ENCODE measurements at places on chromosomes 1 and 21. TPM values are rescaled to one million over a fixed set of nuclear protein-coding genes. Genes with fewer than 3 reads are reported as not detected.

DNA sequence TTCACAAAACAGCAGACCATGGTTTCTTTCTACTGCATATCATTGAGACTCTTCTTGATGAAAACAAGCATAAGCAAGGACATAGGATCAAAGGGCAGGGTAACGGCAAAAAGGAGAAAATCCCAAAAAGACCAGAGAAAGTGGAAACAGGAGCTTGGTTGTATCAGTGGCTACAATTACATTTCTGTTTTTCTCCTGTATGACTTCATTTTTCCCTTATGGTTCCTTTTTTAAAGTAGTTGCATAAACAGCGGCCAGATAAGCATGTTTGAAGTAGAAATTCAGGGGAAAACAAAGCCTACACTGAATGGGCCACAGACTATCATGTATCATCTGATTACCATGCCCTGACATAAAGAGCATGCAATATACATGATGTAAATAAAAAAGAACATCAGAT, 4.6 kb downstream of the EGLN1 start:
- DNase-seq, result no peak

GRCh38 chr1:69551476-69552324, 16.0 kb upstream of the LRRC7 start:
- DNase-seq, result no peak

- no peak for DNase-seq
Observed at GRCh38 chr21:36169470-36170128, 13.0 kb downstream of the DOP1B start.

- no peak for DNase-seq
Observed at GRCh38 chr1:207903053-207903452, 7.9 kb downstream of the CD34 start.

GRCh38 chr1:11362547-11363021, 89.6 kb downstream of the UBIAD1 start:
- no peak for DNase-seq

DNA sequence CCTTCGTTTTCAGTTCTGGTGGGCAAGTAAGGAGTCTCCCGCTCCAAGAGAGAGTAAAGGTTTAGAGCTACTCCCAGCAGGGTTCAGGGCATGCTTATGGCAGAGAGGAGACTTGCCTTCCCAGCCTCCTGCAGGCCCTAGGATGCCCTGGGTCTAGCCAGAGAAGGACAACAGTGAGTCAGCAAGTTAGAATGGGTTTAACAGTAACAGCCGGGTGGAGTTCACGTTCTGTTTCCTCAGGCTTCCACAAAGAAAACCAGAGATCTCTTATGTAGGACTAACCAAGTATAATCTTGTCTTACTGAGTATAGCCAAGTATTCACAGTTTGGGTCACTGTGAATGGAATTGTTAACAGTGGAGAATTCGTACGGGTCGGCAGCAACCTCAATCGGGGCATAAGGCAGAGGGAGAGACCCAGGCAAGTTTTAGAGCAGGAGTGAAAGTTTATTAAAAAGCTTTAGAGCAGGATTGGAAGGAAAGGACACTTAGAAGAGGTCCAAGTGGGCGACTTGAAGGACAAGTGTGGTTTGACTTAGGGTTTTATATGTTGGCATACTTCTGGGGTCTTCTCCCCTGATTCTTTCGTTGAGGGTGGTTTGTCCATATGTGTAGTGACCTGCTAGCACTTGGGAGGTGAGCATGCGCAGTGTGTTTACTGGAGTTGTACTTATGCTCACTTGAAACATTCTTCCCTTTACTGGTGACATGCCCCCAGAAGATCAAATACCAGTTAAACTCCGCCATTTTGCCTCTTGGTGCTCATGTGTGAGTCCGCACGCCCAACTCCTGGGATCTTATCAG, 4.5 kb downstream of the OVAAL start:
- DNase-seq, result no peak

DNA sequence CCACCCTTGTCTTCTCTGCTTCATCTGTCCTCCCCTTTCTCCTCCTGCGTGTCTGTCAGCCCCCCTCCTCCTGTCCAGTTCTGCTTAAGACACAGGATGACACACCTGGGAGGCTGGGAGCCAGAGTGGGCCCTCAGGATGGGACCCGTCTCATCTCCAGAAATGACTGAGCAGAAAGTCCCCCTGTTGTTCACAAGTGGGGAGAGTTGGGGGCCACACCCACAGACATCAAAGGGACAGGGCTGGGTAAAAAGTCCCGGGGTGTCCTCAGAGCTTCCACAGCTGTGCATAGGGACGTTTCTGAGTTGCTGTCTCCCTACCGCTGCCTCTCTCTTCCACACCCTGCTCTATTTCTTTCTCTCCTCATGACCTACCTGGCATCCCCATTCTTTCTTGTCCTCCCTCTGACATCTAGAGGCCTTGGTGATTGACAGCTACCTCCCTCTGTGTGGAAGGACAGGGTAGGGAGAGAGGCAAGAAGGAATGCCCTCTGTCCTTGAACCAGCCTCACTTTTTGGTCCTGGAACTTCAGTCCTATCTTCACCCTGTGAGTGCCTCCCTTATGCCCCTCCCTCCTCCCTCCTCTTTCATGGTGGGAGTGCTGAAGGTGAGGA, 19.5 kb upstream of the SH2D2A start:
- peak; percentile 81 for DNase-seq

DNA sequence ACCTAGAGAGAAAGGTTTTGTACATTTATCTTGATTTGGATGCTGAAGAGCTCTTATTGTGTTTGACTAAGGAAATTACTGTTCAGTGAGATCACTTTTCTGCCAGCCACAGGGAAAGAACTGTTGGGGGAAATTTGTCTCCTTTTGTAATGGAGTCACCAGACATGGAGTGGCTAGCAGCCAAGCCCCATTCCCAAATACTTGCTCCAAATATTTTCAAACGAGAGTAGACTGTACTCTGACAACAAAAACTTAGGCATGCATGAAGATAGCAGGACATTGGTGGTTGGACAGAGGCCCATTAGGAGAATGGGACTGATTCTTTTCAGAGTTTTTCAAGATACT, 21.1 kb downstream of the IPO9 start:
- DNase-seq, result no peak

DNA sequence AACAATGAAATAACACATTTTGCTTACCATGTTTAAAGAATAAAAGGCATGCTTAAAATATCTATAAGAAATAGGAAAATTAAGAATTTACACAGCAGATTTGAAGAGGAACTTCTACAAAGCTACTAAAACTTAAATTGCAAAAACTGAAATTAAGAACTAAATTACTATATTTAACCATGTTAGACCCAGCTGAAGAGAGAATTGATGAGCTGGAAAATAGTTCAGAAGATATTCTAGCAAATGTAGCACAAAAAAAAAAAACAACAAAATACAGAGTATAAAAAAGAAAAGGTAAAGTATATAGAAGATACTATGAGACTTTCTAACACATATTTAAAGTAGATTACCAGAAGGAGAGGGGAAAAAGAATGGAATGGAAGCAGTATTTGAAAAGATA, 82.8 kb upstream of the ST6GALNAC5 start:
- DNase-seq, result no peak

- DNase-seq, result no peak
Observed at GRCh38 chr1:91765293-91765692, 120.7 kb downstream of the TGFBR3 start.

DNA sequence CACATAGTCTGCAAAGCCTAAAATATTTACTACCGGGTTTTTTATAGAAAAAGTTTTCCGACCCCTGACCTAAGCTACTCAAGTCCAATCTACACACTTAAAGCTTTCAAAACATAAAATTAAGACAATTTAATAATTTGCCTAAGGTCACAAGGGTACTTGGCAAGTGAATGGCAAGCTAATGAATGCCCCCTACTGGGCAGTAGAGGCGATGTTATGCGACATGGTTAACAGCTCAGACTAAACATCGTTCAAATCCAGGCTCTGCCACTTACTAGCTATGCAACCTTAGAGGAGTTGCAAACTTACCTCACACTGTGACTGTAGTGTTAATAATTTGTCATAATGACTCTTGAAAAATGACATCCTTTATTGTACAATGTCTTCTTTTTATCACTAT, 317.2 kb upstream of the NFIA start:
- DNase-seq, result peak; percentile 12

DNA sequence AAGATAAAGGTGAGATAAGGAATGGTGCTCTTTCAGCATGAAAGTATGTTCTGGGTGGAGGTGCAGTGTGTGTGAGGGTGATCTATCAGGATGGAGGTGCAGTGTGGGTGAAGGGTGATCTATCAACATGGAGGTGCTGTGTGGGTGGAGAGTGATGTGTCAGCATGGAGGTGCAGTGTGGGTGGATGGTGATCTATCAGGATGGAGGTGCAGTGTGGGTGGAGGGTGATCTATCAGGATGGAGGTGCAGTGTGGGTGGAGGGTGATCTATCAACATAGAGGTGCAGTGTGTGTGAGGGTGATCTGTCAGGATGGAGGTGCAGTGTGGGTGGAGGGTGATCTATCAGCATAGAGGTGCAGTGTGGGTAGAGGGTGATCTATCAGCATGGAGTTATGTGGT, 12.3 kb upstream of the MAP10 start:
- DNase-seq, result no peak

GRCh38 chr1:59098655-59099054, 198.2 kb upstream of the FGGY start:
- DNase-seq, result no peak

- no peak for DNase-seq
Observed at GRCh38 chr1:31696242-31696641, 7.6 kb downstream of the COL16A1 start.

DNA sequence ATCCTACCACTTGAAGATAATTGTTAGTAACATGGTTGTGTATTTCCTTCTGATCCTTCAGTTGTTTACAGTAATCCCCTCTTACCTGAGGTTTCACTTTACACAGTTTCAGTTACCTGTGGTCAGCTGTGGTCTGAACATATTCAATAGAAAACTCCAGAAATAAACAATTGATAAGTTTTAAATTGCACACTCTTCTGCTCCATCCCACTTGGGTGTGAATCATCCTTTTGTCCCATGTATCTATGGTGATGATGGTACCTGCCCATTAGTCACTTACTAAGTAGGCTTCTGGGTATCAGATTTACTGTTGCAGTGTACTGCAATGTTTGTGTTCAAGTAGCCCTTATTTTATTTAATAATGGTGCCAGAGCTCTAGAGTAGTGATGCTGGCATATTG, 62.5 kb downstream of the OSBPL9 start:
- no peak for DNase-seq

AGTRAP gene
- 21.7 TPM for total RNA-seq

AMY2B gene
- total RNA-seq, result 2.9 TPM

CD34 gene
- 0.02 TPM for total RNA-seq

UTS2 gene
- total RNA-seq, result not detected

HCRTR1 gene
- not detected for total RNA-seq

SLAMF8 gene
- total RNA-seq, result not detected

PDZK1IP1 gene
- not detected for total RNA-seq

SPRR2B gene
- not detected for total RNA-seq

TNFRSF18 gene
- total RNA-seq, result 31.0 TPM

MAP10 gene
- 0.54 TPM for total RNA-seq

ROR1 gene
- 0.14 TPM for total RNA-seq

CD5L gene
- not detected for total RNA-seq

TAL1 gene
- not detected for total RNA-seq
